ENCODE measurements at places on chromosomes 13 and 19.

GRCh38 chr13:106453101-106453500 lies 82.4 kb downstream of the EFNB2 start:
- no peak for DNase-seq

DNA sequence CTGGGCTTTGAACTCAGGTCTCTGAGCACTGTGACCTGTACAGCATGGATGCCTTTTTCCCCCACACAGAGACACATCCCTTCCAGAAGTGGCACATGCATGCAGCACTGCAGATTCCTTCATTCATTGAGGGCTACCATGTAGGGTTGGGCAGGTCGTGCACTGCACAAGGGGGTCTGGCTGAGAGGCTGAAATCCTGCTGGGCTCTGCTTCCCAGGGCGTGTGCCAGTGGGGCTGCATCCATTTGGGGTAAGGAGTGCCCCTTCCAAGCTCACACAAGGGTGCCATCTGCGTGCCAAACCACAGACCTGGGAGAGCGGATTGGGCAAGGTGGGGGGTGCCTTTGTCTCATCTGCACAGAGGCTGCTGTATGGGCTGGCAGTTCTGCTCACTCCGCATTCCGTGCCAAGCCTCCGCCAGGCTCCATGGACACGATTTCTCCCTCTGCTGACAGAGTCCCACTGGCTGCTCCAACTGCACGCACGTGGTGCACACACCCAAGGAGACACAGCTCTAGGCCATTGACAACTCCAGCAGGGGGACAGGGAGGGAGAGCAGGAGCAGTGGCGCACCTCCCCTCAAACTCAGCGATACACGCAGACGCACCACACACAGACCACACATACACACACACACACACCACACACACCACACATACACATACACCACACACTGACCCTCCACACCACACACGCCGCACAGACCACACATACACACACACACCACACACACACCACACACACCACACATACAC lies 4.5 kb upstream of the SHISA7 start:
- DNase-seq = no peak

- DNase-seq = no peak
Measured at GRCh38 chr13:111286749-111287148, 33.7 kb upstream of the TEX29 start.

- peak; percentile 80 for DNase-seq
Measured at GRCh38 chr19:4534836-4535658, at the start of gene PLIN5. TSS of gene PLIN5 (minus strand) at chr19:4535224. CDS start at chr19:4534074, 1,150 bp downstream.
